HCT116 (cell line): ENCODE measurements at places on chromosomes 6 and 20. TPM values are rescaled to one million over a fixed set of nuclear protein-coding genes. Genes with fewer than 3 reads are reported as not detected.

Gene GHRH
- not detected for total RNA-seq

Gene GGTLC1
- not detected for total RNA-seq

Gene PGBD1
- 3.6 TPM for total RNA-seq

DNA sequence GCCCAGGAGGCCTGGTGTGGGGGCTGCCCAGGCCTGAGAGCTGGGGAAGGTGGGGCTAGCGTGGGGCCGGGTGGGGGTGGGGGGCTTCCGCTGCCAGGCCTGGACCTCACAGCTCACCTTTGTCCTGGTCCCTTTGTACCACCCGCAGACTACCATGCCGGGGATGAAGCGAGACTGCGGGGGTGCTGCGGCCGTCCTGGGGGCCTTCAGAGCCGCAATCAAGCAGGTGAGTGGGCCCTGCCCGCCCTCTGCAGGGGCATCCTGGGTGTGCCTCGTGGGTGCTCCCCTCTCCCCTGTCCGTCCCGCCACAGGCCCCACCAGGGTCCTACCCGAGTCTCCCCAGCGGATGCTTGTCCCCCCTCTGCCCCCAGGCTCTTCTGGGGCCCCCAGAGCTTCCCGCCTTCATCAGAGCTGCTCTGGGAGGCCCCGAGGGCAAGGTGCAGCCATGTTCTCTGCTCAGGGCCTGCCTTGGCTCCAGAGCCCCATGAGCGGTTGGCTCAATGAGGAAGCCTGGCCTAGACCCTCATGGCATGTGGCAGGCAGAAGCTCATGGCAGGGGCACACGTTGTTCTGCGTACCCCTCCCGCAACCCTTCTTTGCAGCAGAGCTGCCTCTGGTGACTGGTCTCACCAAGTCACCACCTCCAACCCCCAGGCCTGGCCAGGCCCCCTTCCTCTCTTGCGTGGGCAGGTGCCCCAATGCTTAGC, 14.5 kb downstream of the NPEPL1 start:
- DNase-seq, result no peak

GRCh38 chr6:117617210-117618035, 15.1 kb upstream of the GOPC start:
- no peak for DNase-seq

GRCh38 chr6:163753430-163753829, 338.9 kb downstream of the QKI start:
- DNase-seq, result no peak

GRCh38 chr20:10954908-10955580, 281.2 kb upstream of the JAG1 start:
- no peak for DNase-seq

DNA sequence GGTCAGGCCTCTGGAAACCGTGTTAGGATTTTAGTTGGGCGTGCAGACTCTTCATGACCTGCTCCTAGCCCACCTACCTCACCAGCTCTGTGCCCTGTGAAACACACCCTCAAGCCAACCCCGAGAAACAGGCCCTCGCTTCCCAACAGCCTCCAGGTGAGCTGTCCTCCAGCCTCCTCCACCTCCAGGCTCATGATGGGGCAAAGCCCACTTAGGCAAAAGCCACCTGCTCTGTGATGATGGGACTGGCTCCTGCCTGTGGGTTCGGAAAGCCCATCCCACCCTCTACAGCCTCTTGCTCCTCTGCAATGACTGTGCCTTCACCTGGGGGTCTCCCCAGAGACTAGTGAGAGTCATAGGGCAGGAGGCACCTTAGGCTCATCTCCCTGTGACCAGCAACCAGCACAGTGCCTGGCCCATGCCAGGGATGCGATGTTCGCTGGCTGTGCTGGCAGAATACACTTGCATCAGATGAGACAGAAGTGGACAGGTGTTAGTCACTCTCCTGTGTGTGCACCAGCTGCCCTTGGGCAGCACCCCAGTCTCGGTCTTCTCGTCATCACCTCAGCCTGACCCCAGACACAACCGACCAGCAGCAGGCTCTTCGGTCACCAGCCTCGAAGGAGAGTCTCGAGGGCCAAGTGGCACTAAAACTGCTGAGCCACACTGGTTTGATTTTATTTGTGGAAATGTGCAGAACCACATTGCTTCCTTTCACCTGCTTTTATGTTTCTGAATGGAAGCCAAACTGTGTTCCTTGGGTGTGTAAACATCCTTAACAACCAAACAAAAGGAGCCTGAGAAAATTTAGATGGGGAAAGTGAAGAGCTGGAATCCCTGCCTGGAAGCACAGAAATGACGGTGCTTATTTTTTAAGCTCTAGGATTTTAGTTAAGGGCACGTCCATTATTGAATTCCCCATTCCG, 10.7 kb downstream of the PXDC1 start:
- no peak for DNase-seq

DNA sequence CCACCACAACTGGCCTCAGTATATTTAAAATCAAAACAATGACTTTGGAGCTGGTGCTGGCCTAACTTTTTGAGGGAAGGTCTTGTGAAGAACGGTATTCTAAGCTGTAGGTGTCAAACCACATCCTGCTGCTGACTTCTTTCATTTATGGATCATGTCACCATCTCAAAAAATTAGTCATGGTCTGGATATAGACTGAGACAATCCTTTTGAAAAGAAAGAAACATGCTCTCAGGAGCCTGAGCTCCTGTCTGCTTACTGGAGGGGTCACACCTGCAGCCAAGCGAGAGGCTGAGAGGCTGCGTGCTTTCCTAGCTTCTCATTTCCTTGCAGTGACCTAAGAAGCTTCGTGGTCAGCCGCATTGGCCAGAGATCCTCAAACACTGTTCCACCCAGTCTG, 55.2 kb downstream of the TIAM2 start:
- DNase-seq, result no peak

GRCh38 chr20:33444797-33445560, 1.4 kb upstream of the SNTA1 start:
- no peak for DNase-seq
